ENCODE measurements at places on chromosomes 4 and X.

DNA sequence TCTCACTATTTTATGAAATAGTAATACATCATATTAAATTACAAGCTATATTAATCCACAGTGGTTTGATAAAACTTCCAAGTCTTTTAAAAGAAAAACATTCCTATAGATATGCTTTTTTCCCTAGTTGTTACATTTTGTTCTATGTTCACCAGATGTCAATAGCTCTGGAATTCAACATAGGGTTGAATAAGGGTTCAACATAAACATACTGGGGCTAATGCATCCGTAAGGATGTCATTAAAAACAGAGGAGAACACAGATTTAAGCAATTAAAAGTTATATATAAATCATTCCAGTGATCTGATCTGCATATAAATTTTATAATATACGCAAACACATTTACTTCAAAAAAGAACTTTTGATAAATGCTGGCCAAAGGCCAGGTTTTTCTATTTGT is 32.5 kb downstream of the SULT1B1 start:
- no peak for DNase-seq

- no peak for DNase-seq
These were observed 83.5 kb upstream of the PLAC1 start for GRCh38 chrX:134741746-134742145.

- DNase-seq, result no peak
These were observed 186.0 kb downstream of the MID1IP1 start for GRCh38 chrX:38987198-38987651.

- DNase-seq, result no peak
These were observed 3.4 kb downstream of the MAML3 start for GRCh38 chr4:140150636-140150885.

DNA sequence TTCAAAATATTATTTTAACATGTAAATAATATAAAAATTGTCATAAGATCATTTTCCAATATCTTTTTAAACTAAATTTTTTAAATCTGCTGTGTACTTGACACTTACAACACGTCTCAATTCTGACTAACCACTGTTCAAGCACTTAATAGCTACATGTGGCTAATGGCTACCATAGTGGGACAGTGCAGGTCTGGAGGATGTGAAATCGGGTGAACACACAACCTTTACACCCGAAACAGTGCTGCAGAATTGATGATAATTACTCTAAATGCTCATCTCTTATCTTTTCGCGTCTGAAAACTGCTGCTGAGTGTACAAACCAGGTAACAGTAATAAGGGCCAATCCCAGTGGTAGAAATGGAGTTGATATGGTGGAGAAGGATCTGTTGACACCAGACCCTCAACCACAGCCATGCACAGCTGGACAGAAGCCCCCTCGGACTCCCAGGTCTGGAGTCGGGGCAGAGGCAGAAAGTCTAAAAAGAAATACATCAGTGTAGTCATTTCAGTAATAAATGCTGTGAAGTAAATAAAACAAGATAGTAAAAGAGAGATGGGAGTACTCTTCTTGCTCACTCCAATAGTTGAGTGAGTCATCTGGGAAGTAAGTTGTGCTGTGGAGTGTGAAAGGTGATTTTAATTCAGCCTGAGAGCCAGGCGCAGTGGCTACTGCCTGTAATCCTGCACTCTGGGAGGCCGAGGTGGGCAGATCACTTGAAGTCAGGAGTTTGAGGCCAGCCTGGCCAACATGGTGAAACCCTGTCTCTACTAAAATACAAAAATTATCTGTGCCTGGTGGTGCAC is 150.0 kb downstream of the CBR4 start:
- no peak for DNase-seq

- no peak for DNase-seq
These were observed 134.2 kb downstream of the AFF2 start for GRCh38 chrX:148634591-148634990.

DNA sequence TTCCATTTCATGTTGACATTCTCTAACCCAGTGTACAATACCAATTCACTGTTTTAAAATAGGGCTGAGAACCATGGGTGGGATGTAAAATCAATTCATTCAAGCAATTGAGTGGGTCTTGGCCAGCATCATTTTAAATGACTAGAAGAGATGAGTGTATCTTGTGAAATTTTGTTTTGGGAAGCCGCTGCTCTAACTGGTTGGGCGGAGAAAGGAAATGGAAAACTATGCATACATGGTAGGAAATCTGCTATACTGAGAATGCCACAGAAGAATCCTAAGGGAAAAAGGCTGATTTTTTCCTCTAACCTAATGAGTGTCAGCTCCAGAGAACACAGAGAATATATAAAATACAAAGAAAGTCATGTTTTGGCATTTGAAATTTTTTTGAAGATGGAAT is 54.8 kb upstream of the DCLK2 start:
- DNase-seq, result no peak

DNA sequence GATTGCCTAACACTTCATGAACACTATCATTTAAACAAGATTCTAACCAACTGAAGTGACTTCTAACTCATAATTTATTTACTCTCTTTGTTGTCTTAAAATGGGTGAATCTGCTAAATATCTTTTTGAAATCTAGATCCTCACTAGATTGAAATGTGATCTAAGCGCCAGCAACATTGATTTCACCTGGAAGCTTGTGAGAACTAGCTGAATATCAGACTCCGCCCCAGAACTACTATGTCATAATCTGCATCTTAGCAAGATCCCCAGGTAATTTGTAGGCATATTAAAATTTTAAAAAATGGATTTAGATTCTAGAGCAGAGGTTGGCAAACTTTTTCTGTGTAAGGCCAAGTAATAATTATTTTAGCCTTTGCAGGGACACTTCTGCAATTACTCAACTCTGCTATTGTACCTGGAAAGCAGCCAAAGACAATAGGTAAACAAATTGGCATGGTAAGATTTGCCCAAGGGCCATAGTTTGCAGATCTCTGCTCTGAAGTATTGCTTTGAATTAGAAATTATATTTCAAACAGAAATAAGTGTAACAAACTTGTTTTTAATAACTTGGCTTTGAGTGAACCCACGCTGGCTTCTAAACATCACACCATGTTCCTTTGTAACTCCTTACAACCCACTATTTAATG is 121.5 kb downstream of the REELD1 start:
- no peak for DNase-seq

DNA sequence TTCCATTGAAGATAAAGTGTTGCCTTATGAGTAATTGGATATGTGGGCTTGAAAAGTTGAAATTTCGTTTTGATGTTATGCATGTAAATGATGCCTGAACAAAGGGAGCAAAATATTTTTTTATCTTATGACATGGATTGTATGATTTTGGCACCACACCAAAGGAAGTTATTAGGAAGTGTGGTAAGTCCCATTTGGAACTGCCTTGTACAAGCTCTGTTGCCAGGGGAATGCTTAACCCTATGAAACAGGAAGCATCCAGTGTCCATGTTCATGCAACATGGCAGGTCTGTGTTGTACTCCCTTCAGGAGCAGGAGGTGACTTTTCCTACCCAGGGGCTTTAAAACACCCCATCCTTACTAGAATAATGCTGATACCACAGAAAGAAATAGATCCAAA is 13.2 kb downstream of the SMPX start:
- no peak for DNase-seq

DNA sequence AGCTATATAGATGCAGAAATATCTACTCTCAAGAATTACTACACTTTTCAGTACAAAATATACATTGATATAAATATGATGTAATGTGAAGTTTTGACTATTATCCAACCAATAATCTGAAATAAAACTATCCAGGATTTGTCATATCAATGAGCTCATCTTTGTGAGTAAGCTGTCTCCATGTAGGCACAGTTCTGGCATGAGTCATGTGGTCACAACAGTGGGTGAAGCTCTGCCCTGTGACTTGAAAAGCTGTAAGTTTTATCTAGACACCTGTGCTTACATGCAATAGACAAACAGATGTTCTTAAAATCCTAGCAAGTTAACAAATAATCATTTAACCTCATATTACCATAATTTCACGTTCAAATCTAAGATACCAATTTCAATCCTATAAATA is 192.7 kb downstream of the GABRG1 start:
- no peak for DNase-seq

DNA sequence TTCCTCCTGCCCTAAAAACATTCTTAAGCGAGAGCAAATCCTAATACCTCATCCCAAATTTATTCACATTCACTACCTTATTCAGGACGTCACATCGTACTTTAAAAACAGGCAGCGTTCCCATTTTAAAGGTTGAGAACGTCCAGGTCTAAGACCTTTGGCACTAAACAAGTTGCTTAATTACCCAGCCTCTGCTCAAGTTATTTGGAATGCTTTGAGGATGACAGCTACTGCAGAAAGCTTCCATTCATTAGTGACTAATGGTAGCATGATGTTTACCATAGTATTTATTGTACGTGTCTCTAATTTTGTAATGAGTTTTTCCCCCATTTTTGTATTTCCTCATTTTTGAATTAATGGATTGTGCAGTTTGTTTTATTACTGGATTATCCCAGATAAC is 1.5 kb downstream of the USP38 start:
- DNase-seq, result peak; percentile 21

- DNase-seq, result no peak
These were observed 87.4 kb upstream of the ETNPPL start for GRCh38 chr4:108850219-108850649.

DNA sequence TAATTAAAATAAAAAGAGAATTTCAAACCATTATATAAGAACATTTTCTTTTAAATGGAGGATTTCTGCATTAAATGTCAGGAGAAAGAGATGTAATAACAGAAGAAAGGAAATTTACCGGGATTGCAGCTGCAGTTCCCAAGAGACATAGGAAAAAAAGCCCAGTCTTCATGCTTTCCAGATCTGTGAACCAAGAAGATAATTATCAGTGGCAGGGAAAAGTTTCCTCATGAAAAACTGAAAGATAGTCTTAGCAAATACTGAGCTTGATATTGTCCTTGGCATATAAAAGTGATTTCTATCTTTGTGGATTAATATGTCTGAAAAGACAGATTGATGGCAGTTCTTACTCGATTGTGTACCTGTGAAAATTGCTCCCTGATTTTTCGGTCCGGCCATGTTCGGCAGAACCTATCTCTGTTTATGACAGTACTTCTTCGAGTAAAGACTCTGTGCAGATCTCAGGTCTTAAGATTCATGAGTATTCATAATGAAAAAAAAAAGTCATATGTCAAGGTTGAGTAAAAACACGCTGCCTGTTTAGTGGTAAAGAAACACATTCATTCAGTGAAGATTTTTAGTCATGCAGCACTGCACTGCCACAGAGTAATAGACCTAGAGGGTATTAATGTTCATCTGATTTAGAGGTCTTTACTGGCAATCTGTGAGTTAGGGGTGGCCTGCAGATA is 29.6 kb downstream of the SPARCL1 start:
- no peak for DNase-seq

GRCh38 chrX:103688946-103689345 is 2.4 kb upstream of the MORF4L2 start:
- DNase-seq, result peak; percentile 57

- peak; percentile 56 for DNase-seq
These were observed 13.9 kb upstream of the ETDC start for GRCh38 chrX:135295238-135295943.

- no peak for DNase-seq
These were observed 13.8 kb upstream of the FAT1 start for GRCh38 chr4:186737427-186737826.

DNA sequence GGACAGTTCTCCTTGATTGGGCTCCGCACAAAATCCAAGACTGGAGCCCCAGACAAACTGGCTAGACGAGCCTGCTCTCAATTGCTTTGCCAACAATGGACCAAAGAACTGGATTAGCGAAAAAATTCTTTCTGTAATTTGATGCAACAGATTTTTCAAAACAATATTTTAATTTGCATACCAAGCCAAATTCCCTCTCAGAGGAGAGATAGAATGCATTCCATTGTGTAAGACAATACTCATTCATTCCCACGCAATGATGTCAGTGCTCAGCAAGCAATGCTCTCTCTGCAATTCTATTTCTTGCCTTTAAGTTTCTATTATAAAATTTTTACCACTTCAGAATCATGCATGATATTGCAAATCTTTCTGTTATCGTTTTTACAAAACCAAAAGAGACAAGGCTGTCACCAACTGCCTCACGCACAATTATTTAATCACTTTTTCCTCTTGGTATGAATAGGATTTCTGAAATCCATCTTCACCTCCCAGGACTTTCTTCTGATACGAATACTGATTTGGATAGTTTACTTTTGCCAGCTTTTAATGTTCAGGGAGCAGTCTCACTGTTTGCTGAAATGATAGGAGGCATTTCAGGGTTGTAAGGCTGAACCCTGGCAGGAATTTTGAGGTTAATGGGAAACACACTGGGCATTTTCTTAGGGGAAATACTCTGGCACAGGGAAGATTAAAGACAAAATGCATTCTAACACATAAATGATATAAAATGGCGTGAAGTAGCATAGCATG is 46.1 kb upstream of the HCCS start:
- no peak for DNase-seq

GRCh38 chr4:19735012-19735411 is 516.7 kb upstream of the SLIT2 start:
- DNase-seq, result no peak

- DNase-seq, result no peak
These were observed 45.8 kb downstream of the TSPAN5 start for GRCh38 chr4:98612318-98613250.

GRCh38 chr4:142516686-142517526 is 329.2 kb downstream of the INPP4B start:
- DNase-seq, result no peak

GRCh38 chr4:2436301-2436700 is 17.5 kb downstream of the CFAP99 start:
- no peak for DNase-seq

DNA sequence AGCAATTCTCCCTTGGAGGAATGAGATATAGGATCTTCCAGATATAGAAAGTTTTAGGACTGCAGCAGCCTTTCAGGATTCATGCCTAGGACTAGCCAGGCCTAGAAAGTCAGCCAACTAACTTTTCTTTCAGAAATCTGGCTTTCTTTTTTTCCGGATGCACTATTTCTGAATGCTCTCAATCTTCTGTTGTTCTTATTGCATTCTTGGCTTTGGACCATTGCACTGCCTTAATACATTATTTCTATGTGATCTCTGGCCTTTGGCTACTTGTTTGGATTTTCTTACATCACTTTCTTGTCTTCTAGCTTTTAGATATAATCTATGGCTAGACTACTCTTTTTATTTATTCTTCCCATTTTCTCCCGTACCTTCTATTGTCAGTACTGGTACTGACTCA is 813.1 kb upstream of the HTR2C start:
- no peak for DNase-seq

DNA sequence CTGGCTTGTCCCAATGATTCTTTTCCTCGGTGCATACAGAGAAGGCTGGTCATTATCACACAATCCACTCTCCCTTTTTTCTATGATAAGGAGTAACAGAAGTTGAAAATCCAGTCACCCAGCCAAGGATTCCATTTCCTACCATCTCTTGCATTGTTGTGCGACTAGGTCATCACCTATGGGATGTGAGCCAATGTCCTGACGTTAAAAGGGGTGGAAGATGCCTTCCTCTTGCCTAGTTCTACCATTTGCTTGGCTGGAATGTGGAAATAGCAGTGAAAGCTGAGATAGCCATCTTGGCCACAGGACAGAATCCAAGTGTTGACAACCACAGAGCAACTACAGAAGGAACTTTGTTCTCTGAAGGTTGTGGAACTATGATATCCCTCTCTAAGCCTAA is 132.2 kb upstream of the KIT start:
- DNase-seq, result no peak

GRCh38 chr4:105510245-105510644 is 36.4 kb upstream of the PPA2 start:
- DNase-seq, result no peak
